ENCODE measurements at places on chromosomes 3 and 15.
A peak's percentile ranks its signal among the peaks of the same experiment; 100 is the strongest.

GRCh38 chr3:25830373-25831280, 40.7 kb downstream of the OXSM start:
- no peak for DNase-seq

GRCh38 chr15:55562601-55563000, 25.5 kb downstream of the PYGO1 start:
- no peak for DNase-seq

DNA sequence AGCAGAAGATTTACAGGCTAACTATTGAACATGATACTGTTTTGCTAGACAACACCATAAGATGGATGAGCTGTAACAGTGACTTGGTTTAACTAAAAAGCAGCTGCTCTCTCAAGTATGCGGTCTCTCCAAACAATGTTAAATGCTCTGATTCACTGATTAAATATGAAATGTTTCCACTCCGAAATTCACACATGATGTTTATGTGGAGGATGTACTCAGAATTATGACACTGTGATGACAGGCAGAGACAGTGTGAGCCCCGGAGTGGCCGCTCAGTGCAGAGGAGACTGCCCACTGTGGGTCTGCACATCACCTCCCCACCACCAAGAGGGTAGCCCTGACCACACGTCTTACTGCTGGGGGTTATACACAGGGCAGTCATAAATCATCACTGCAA, 83.9 kb upstream of the MEX3B start:
- DNase-seq, result peak; percentile 37

DNA sequence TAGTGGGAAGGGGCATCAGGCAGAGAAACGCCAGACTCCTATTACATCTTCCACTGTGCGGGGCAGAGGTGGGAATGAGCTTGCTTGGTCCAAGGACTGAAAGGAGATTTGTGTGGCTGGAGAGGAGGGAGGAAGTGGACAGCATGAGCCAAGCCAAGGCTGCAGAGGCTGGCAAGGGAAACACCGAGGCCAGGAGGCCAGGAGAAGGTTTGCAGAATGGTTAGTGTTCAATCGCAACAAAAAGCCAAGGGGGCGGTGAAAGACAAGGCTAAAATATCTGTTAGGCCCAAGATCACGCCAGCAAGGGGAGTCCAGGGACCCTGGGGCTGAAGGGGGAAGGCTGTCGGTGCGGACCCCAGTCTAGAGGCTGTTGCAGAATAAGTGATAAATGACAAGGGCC, 75.8 kb downstream of the CPN2 start:
- DNase-seq, result no peak

- DNase-seq, result no peak
These were observed 87.7 kb upstream of the DPH6 start for GRCh38 chr15:35633677-35634076.

- no peak for DNase-seq
These were observed 8.3 kb upstream of the CHRM5 start for GRCh38 chr15:33959844-33960548.

DNA sequence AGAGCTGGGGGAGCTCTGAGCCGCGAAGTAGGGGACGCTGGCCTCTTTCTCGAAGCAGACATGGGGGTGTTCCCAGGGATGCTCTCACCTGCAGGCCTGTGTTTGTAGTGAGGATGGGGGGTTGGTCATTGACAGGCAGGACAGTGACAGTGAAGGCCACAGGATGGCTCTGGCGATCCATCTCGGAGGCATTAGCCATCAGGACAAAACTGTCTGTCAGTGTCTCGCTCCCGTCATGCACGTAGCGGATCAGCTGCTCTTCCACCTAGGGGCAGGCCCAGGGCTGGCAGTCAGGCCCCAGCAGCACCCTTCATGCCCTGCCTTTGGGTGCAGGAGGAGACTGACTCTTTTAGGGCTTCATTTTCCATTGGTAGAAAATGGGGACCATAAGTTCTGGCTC, 28.0 kb downstream of the CSPG4 start:
- DNase-seq, result no peak

DNA sequence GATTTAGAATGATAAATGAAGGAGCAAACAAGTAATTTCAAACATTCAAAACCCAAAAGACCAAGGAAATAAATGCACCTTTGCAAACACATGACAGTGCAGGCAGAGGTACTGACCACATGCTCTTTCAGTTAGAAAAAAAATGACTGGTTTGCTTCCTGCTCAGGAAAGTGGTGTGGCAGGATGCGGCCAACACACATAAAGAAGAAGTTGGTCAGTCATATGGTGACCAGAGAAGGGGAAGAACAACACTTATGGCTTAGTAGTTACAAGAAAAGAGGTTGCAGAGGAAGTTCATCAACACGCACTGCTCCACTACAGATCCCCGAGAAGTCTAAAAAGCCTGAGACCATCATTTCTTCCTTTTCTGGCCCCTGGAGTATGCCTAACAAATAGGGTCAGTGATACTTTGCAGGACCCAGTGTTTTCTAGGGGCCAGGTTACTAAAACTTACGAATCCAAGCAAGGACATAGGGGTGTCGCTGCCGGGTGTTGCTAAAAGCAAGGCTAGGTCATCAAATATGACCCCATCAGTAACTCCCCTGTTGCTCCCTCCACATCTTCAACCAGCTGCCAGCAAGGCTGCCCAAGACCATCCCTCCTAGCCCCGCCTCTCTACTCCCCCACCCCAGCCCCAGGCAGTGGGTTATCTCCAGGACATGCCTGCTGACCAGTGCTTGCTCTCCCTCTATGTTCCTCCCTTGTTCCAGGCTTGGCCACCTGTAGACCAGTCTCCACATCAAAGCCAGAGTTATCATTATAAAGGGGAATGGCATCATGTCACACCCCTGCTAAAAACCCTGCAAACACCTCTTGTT, 11.2 kb downstream of the ATP8B4 start:
- no peak for DNase-seq

- no peak for DNase-seq
These were observed 76.7 kb upstream of the ADAMTS9 start for GRCh38 chr3:64764386-64764929.

GRCh38 chr15:65033659-65034269, 4.3 kb upstream of the MTFMT start:
- no peak for DNase-seq

- peak; percentile 9 for DNase-seq
These were observed 196.7 kb downstream of the PDE8A start for GRCh38 chr15:85178308-85178707.

DNA sequence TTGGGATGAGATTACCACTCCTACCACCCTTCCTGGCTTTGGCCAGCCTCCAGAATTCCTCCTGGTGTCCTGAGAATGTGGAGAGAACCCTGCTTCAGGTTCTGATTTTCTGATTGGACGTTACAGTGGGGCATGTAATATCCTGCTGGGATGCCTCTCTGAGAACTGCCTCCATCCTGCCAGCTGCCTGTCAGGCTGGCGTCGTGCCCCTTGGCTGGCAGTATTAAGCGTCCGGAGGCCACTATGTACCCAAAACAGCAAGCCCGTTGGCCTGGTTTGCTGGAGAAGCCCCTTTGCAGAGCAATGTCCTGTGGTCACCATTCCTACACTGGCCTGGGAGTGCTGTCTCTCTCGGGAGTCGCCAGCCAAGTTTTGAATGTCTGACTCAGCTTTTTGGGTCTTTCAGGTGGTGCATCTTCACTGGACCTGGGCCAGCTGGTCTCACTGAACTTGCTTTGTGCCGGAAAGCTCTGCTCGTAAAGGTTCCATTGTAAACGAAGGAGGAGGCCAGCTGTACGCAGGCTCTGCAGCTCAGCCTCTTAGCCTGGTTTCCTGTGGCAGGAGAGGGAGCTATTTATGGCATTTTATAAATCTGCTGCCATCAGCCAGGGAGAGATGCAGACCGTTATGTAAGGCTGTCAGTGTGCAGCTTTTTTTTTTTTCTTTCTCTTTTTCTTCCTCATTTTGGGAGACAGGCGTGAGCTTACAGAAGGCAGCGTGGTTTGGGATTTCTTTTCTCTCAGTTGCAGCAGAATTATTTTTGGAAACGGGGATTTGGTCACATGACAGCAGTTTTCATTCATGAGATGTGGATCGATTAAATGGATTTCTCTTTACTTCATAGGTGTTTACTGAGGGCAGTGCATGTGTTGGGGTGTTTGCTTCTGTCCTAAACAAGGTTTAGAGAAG, 19.0 kb upstream of the TRAK1 start:
- peak; percentile 63 for DNase-seq

DNA sequence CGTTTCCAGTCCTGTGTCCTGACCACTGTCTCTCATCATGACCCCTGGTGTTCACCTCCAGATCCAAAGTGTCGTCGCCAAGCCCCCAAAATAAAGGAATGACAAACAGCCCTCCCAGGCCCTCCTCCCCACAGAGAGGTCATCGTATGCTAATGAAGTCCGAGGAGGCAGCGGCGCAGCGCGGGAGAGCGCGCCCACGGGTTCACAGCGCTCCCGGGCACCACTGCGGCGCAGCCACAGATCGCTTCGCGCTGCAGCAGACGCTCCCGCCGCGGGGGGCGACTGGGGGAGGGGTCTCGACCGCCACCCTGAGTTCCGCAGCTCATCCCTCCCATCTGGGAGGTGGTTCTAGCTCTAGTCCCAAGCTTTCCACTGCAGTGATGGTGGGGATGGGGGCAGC, 1.3 kb downstream of the DGKG start:
- DNase-seq, result peak; percentile 32
